ENCODE measurements at places on chromosomes 7 and 10. TPM values are rescaled to one million over a fixed set of nuclear protein-coding genes. Genes with fewer than 3 reads are reported as not detected.

- DNase-seq, result no peak
Measured at GRCh38 chr10:454860-455259, 234.6 kb downstream of the DIP2C start.

DNA sequence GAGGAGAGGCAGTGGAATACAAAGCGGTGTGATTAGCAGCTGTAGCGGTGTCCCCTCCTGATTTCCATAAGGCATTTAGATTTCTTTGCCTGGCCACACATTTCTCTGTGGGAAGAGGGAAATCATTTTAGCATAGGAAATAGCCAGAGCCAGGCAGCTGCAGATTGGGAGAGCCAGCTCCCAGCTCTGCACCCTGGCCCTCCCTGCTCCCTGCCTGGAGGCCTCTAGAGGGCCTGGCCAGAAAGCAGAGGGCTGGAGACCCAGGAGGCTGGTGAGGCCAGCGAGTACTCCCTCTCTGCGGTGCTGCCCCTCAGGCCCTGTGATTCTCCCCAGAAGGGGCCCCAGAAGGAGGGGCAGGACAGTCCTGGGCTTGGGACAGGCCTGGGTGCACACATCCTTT, 85.7 kb downstream of the C10orf105 start:
- no peak for DNase-seq

DNA sequence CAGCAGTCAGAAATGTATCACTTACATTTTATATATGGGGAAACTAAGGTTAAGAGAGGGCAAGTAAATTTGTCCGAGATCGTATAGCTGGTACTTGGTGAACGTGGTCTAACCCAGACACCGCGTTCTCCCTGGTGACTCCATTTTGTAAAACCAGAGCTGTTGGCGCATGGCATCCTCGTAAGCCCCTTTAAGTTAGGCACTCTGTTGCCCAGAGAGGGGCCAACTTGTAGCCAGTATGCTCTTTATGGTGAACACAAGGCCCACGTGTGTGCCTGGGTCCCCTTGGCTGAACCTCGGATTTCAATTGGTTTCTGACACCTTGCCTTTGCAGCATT, 39.7 kb upstream of the ZNF518A start:
- no peak for DNase-seq

DNA sequence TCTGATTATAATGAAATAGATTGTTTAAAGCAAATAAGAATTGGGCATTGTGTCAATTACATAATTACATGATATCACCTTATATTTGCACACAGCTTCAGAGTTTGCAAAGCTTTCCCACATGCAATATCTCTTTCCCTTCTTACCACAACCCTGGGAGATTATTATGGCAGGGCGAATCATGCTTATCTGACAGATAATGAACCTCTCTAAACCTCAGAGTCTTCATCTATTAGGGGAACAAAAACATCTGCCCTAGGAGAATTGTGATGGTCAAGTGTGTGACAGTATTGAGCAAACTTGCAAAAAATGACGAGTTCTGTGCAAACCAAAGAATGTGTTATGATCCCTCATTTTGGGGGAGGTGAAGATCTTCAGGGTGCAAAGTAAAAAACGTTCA, 90.0 kb downstream of the MYOF start:
- no peak for DNase-seq

The METTL27 gene
- 1.6 TPM for total RNA-seq

GRCh38 chr10:114917927-114918672, 19.9 kb upstream of the TRUB1 start:
- no peak for DNase-seq

All from dorsolateral prefrontal cortex (tissue), 122 donors.